ENCODE measurements at places on chromosomes 7 and 10.
A peak's percentile ranks its signal among the peaks of the same experiment; 100 is the strongest.

GRCh38 chr7:74355091-74355490, 65.9 kb downstream of the CLIP2 start:
- DNase-seq, result peak; percentile 32

GRCh38 chr10:79073784-79074432, 5.1 kb downstream of the ZMIZ1 start:
- DNase-seq, result no peak

DNA sequence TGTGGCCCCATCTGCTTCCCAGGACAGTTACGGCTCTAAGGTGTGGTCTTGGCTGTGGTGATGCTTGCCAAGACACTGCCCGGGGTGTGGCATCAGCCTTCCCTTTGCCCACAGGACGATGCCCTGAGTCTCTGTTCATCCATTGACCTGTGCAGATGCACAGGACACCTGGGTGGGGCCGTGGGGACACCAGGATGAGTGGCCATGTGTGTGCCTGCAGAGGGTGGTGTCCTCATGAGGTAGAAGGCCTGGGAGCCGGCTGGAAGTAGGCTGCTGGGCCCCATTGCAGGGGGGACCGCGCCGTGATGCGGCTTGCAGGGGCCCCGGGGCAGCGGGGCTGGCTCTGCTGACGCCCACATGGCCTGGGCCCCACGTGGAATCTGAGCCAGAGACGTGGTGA, 22.4 kb upstream of the PWWP2B start:
- no peak for DNase-seq

GRCh38 chr10:88042160-88043100, 179.0 kb downstream of the PTEN start:
- DNase-seq, result no peak

- DNase-seq, result no peak
These were observed 18.9 kb upstream of the RAMP3 start for GRCh38 chr7:45138433-45139267.

DNA sequence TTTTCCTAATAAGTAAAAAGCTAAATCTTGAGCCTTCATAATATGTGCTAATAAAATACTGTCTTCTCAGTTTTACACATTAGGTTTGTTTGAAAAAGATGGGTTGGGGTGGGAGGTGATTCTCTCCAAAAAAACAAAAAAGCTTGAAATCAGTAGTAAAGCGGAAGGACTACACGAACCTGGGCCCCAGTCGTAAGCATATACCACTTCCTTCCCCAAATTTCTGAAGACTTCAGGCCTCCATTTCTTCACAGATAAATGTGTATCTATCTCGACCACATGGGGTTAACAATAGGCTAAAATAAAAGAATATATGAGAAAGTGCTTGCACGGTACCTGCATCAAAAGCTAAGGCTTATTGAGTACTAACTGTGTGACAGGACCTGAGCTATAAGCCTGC, 51.6 kb upstream of the PAX2 start:
- no peak for DNase-seq

- DNase-seq, result no peak
These were observed 32.5 kb downstream of the C10orf71 start for GRCh38 chr10:49331431-49331830.

- no peak for DNase-seq
These were observed 51.5 kb downstream of the WDR37 start for GRCh38 chr10:1107679-1108078.

DNA sequence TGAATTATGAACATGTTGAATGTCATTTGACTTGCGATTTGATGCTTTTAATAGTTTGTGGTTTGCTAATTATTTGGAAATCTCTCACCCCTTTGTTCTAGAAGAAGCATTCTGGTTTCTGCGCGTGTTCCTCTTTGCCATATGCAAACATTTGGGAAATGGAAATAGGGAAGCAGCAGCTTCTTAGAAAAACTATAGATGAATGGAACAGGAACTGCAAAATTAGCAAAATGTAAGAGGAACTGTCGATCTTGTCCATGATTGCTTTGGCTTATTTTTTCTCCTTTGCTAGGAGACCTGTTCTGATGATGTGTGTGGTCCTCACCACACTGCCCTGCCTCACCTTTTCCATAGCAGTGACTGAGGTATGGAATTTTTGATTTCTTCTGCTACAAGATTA, 19.0 kb downstream of the TMEM236 start:
- no peak for DNase-seq

GRCh38 chr7:135348493-135348892, 114.9 kb downstream of the STRA8 start:
- DNase-seq, result no peak

GRCh38 chr10:121338206-121338980, 259.9 kb downstream of the FGFR2 start:
- DNase-seq, result no peak

GRCh38 chr10:65762311-65762710, 1163.5 kb upstream of the LRRTM3 start:
- no peak for DNase-seq

DNA sequence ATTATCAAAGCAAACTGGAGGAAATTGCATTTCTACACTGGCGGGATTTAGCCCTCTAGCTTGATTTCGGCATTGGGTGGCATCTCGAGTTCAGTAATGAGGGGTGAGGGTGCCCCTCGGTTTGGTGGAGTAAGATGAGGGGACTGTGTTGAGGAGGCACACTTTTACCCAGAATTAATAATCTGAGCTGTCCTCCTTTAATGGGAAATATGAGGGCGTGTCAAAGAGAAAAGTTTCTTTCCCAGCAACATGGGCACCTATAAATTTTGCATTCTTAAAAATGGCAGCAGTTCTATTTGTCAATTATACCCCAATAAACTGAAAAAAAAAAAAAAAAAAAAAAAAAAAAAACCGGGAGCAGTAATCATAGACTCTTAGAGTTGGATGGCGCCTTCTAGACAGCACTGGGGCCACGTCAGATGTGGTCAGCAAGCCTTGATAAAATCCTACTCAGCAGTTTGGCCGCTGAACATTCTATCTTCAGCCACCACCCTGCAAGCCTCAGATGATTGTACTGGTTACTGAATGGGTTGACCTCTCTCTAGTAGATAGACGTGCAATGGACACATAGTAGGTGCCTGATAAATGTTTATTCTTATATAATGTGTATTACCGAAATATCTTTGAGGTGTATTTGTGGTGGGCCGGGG, 931 bp downstream of the PAPSS2 start:
- no peak for DNase-seq
